ENCODE measurements at places on chromosomes 2 and 18. TPM values are rescaled to one million over a fixed set of nuclear protein-coding genes. Genes with fewer than 3 reads are reported as not detected.
A peak's percentile ranks its signal among the peaks of the same experiment; 100 is the strongest.

- no peak overlapping the region for H3K27ac ChIP-seq
- no peaks in the 10 kb centered on the region for H3K36me3 ChIP-seq
- H3K4me3 ChIP-seq, result no peak overlapping the region
- H3K27me3 ChIP-seq, result no peaks in the 10 kb centered on the region
- H3K4me1 ChIP-seq, result peaks cover 11% of the 10 kb centered on the region
Observed at GRCh38 chr18:38930881-38931753, 1365.5 kb upstream of the CELF4 start.

DNA sequence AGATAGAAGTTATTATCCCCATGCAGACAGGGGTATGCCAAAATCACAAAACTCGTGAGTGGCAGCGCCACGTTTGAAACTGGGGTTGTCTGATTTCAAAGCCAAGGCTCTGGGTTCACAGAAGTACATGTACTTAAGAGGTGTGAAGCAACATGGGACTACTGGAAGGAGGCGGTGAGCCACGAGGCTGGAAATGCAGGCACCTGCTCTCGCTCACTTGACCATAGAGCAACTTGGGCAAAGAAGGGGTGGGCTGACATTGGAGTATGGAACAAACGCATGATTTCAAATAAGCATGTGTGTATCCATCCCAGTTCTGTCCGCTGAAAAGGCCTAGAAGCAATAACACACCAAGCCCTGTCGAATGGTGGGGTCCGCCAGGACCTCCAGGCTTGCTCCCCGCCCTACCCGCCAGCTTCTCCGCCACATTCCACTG is 593 bp upstream of the ACTR2 start:
- H3K4me1 ChIP-seq, result peaks cover 40% of the 10 kb centered on the region
- H3K4me3 ChIP-seq, result peak overlapping the region; percentile 89
- peak overlapping the region; percentile 97 for H3K27ac ChIP-seq
- H3K27me3 ChIP-seq, result no peaks in the 10 kb centered on the region

DNA sequence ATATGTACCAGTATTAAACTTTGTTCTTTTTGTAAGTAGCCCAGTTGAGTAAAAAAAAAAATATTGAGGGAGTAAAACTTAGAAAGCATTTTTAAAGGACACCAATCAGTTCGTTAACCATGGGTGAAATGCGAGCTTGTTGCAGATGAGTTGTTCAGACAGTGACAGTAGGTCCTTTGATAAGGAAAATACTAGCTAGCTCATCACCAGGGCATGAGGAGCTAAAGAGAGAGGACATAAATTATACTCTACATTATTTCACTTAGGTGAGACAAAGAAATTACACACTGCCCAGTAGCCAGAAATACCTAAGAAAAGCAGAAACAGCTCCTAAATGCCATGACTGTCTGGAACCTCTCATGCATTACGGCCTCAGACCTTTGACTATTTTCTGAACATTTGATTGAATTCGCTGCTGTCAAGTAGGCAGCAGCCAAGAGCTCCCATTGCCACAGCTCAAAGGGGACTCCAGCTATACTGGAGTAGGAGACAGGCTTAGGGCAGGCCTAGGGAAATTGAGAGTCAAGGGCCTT is 2.6 kb upstream of the HNRNPLL start:
- H3K4me3 ChIP-seq, result peak overlapping the region; percentile 10
- H3K4me1 ChIP-seq, result peaks cover 49% of the 10 kb centered on the region
- no peak for DNase-seq
- peaks cover 8% of the 10 kb centered on the region for H3K36me3 ChIP-seq
- H3K27ac ChIP-seq, result peak overlapping the region; percentile 65

DNA sequence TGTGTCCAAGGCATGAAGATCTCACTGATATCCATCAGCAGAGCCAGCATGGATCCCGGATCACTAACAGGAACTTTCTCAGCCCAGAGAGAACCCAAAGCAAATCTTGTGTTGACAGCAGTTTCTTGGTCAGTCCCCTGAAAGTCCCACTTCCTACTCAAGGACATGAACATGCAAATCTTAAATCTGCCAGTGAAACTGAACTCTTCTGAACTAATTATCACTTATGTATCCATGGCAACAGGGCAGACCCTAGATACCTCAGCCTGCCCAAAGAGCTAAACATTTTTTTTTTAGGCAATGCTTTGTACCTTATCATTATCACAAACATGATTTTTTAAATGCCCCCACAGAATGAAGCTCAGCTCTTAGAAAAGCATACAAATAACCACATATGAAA is 127.8 kb upstream of the DDX18 start:
- DNase-seq, result no peak
- no peak overlapping the region for H3K4me3 ChIP-seq
- no peak overlapping the region for H3K27ac ChIP-seq
- H3K4me1 ChIP-seq, result no peaks in the 10 kb centered on the region
- no peaks in the 10 kb centered on the region for H3K36me3 ChIP-seq

DNA sequence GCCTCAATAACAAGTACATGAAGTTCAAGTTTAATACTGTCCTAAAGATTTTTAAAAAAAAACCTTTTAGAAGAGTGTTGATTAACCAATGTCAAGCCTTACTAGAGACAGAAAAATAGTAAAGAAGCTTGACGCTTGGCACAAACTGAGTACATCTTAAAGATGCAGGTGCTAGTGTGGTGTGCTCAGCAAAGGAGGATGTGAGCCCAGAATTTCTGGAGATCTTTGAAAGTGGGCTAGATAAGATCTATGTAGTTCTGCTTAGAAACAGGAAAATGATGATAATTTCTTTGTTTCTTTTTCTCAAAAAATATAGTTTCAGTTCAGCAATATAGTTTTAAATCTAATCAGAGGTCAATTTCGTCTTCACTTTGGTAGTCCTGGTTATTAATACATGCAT is 118.3 kb upstream of the KLHL14 start:
- H3K27ac ChIP-seq, result no peak overlapping the region
- no peaks in the 10 kb centered on the region for H3K36me3 ChIP-seq
- DNase-seq, result no peak
- no peaks in the 10 kb centered on the region for H3K27me3 ChIP-seq

DNA sequence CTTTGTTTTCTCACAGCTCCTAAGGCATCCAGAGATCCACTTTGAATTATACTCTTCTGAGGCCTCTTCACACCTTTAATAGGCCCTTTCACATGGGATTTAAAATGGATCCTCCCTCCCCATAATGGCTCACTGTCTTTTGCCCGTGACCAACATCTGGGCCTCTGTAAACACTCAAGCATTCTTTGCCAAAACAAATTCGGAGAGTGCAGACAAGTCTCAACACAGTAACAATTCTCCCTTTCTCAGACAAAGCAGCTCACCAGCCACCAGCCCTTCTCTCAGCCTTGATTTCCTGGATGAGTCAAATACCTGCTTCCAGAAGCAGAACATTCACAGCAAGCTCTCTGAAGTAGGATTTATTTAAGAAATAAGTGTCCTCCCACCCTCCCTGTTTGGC is 14.0 kb upstream of the IMP4 start:
- H3K4me1 ChIP-seq, result peaks cover 7% of the 10 kb centered on the region
- H3K36me3 ChIP-seq, result no peaks in the 10 kb centered on the region
- DNase-seq, result no peak
- no peak overlapping the region for H3K27ac ChIP-seq
- peaks cover 52% of the 10 kb centered on the region for H3K27me3 ChIP-seq

- H3K4me3 ChIP-seq, result no peak overlapping the region
- H3K27ac ChIP-seq, result no peak overlapping the region
- no peaks in the 10 kb centered on the region for H3K27me3 ChIP-seq
Observed at GRCh38 chr2:146847846-146848245, 997.0 kb upstream of the ACVR2A start.

- H3K27me3 ChIP-seq, result no peaks in the 10 kb centered on the region
- DNase-seq, result no peak
Observed at GRCh38 chr2:138879931-138880330, 99.7 kb upstream of the NXPH2 start.

DNA sequence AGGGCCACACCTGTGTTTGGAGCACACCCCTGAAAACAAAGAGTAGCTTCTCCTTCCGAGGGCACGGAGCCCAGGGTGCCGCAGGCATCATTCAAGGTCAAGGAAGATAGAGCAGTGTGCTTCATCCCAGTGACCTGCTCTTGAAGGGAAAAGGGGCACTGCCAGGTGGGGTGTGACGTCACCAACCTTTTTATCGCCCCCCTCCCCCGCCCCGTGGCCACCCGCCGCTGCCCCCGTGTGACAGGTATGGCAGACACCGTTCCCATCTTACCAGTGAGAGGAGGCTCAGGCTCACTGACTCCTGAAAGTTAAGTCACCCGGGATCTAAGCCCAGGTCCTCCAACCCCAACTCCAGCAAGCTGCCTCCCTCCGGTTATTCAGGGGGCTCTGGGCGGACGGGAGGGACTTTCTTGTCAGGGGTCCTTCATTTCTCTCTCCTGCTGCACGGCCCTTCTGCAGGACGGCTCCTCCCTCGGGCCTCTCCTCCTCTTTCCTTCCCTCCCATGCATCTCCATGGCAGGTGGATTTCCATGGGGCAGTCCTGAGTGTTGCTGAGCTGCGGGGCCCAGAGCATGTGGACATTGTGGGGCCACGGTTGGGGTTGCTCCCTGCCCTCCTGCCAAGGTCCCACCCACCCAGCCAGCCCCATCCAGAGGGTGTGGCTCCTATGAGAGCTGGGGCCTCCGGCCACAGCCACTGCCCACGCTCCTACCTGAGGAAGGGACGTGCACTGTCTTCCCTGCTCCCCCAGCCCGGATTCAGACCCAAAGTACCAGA is 114.1 kb upstream of the HDAC4 start:
- no peak overlapping the region for H3K4me3 ChIP-seq
- H3K36me3 ChIP-seq, result no peaks in the 10 kb centered on the region
- DNase-seq, result no peak

- H3K27me3 ChIP-seq, result peaks cover 28% of the 10 kb centered on the region
- peaks cover 5% of the 10 kb centered on the region for H3K4me1 ChIP-seq
- DNase-seq, result no peak
- no peaks in the 10 kb centered on the region for H3K36me3 ChIP-seq
- no peak overlapping the region for H3K4me3 ChIP-seq
Observed at GRCh38 chr2:200609028-200609614, 23.3 kb downstream of the AOX1 start.

DNA sequence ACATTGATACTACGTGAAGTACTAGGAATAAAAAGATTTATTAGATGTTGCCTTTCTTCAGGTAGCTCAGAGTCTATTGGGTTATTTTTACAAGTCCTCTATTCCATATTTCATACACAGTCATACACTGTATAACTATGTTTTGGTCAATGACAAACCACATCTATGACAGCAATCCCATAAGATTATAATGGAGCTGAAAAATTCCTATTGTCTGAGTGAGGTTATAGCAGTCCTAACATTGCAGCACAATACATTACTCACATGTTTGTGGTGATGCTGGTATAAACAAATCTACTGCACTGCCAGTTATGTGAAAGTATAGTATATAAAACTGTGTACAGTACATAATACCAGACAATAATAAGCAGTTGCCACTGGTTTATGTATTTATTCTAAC is 595.1 kb downstream of the MBD2 start:
- H3K27ac ChIP-seq, result no peak overlapping the region
- H3K36me3 ChIP-seq, result no peaks in the 10 kb centered on the region
- no peak for DNase-seq
- H3K27me3 ChIP-seq, result no peaks in the 10 kb centered on the region

DNA sequence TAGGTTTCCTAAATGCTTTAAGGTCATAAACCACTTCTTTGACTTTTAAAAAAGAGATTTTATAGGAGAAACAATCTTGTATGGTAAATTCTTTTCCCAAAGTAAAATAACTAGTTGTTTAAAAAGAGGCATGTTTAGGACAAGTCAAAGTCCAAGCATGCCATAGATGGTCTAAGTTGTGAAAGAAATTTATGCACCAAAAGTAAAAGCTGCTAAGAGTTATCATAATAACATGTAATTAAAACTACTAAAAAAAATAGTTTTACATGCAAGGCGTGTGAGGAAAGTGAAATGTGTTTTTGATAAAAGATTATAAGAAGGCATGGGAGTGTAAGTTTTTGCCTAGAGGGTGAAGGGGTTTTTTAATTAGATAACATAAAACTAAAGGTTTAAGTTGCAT is 22.5 kb downstream of the FAM210A start:
- no peak for DNase-seq
- no peaks in the 10 kb centered on the region for H3K27me3 ChIP-seq
- H3K4me1 ChIP-seq, result no peaks in the 10 kb centered on the region
- H3K36me3 ChIP-seq, result peaks cover 33% of the 10 kb centered on the region
- no peak overlapping the region for H3K4me3 ChIP-seq

DNA sequence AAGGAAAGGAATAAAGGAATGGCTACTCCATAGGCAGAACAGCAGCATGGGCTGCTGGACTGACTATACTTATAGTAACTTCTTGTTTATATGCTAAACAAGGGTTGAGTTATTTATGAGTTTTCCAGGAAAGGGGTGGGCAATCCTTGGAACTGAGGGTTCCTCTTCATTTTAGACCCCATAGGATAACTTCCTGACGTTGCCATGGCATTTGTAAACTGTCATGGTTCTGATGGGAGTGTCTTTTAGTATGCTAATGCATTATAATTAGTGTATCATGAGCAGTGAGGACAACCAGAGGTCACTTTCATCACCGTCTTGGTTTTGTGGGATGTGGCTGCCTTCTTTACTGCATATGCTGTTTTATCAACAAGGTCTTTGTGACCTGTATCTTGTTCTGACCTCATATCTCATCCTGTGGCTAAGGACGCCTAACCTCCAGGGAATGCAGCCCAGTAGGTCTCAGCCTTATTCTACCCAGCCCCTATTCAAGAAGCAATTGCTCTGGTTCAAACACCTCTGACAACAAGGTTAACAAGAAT is 98.6 kb upstream of the CABLES1 start:
- H3K27me3 ChIP-seq, result no peaks in the 10 kb centered on the region
- DNase-seq, result no peak
- no peak overlapping the region for H3K27ac ChIP-seq
- H3K4me3 ChIP-seq, result no peak overlapping the region
- H3K36me3 ChIP-seq, result no peaks in the 10 kb centered on the region

GRCh38 chr2:172270278-172271079 is 156.9 kb upstream of the ITGA6 start:
- H3K27me3 ChIP-seq, result no peaks in the 10 kb centered on the region
- H3K36me3 ChIP-seq, result no peaks in the 10 kb centered on the region
- peaks cover 21% of the 10 kb centered on the region for H3K4me1 ChIP-seq
- DNase-seq, result peak; percentile 15
- H3K27ac ChIP-seq, result no peak overlapping the region

DNA sequence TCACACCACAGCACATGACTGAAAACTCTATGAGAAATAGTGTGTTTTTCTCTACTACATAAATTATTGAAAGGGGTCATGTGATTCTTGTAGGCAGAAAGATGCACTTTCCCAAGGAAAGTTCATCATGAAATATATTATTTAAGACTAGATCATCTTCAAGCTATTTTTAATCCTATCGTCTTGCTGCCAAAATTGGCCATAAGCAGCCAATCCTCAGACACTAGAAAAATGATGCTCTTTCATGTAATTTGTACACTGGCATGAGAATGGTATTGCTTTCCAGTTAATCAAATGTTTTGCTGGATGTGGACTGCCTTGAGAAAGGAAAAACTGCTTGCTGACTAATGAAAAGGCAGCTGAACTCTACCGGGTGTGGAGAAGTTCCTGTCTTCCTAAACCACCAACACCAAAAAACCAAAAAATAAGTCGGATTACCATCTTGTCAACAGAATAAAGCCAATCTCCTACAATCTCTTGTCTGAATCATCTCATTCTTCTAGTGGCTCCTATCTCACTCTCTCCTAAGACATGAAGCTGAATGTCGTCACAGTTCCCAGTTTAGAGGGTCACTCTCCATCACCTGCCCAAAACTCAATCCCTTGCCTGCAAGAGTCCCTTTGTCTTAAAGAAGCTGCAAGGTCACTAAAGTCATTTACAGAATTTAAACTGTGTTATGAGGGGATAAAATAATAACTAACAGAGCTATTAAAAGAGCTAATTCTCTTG is 5.3 kb downstream of the BCL2 start:
- peaks cover 58% of the 10 kb centered on the region for H3K4me1 ChIP-seq
- no peaks in the 10 kb centered on the region for H3K27me3 ChIP-seq
- H3K27ac ChIP-seq, result peak overlapping the region; percentile 96
- DNase-seq, result no peak

The PTPN2 gene
- total RNA-seq, result 86.2 TPM

The PIKFYVE gene
- total RNA-seq, result 29.7 TPM

The TUBA3E gene
- not detected for total RNA-seq

The GATA6 gene
- 0.39 TPM for total RNA-seq

The BCL2 gene
- total RNA-seq, result 98.3 TPM

The CD207 gene
- not detected for total RNA-seq

The COA5 gene
- total RNA-seq, result 29.4 TPM
